Lung (tissue), 17 donors: ENCODE measurements at places on chromosomes 7 and 10. TPM values are rescaled to one million over a fixed set of nuclear protein-coding genes. Genes with fewer than 3 reads are reported as not detected.

Gene VPS50
- total RNA-seq, result 52.5 TPM

DNA sequence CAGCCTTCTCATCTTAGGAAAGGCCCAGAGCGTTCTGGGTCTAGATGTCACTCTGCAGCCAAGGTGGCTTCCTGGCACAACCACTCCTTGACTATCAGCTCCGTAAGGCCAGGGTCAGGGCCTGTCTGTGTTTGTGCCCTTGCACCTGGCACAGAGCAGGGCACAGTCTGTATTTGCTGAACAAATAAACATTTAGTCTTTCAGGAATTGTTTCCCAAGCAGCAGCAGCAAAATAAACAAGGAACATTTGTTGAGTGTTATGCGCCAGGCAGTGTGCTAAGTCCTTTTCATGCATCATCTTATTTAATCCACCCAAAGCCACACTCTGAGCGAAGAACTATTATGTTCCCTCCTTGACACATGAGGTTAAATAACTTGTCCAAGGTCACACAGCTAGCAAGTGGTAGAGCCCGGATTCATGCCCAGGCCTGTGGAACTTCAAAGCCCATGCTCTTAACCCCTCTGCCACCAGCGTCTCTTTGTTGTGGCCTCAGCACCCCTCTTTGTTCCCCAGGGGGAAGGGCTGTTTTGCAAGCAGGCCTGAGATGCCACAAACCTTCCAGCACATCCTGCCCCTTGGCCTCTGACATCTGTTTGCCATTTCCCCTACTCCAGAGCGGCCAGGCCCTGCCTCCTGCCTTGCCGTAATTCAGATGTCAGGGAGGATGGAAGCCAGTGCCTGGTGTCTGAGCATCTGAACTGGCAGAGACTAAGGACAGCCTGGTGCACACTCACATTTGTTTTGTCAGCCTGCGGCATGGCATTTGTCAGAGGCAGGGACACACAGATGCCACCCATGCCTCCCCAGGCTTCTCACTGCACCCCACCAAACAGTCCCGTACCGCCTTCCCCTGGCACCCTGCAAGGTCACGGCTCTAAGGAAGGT lies 325.8 kb upstream of the ZMIZ1 start:
- no peaks in the 10 kb centered on the region for H3K27me3 ChIP-seq
- no peak overlapping the region for H3K4me3 ChIP-seq
- no peak overlapping the region for H3K27ac ChIP-seq
- H3K4me1 ChIP-seq, result no peaks in the 10 kb centered on the region
- H3K36me3 ChIP-seq, result no peaks in the 10 kb centered on the region

DNA sequence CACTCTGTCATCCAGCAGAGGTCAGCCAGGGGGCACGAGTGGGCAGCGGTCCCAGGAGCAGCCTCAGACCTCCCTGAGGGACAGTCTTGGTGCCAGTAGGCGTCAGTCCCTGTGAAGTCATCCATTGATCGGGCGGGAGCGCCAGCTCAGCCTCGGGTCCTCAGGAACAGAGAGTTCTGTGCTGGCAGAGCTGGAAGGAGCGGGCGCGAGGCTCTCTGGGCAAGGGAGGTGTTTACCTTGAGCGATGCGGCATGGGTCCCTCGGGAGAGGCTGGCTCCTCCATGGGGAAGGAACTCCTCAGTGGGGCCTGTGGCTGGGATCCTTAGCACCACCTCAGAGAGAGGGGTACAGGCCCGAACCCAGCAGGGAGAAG lies 101.1 kb upstream of the PPIF start:
- H3K4me1 ChIP-seq, result peaks cover 11% of the 10 kb centered on the region
- no peak overlapping the region for H3K4me3 ChIP-seq
- no peaks in the 10 kb centered on the region for H3K36me3 ChIP-seq
- no peak for DNase-seq

DNA sequence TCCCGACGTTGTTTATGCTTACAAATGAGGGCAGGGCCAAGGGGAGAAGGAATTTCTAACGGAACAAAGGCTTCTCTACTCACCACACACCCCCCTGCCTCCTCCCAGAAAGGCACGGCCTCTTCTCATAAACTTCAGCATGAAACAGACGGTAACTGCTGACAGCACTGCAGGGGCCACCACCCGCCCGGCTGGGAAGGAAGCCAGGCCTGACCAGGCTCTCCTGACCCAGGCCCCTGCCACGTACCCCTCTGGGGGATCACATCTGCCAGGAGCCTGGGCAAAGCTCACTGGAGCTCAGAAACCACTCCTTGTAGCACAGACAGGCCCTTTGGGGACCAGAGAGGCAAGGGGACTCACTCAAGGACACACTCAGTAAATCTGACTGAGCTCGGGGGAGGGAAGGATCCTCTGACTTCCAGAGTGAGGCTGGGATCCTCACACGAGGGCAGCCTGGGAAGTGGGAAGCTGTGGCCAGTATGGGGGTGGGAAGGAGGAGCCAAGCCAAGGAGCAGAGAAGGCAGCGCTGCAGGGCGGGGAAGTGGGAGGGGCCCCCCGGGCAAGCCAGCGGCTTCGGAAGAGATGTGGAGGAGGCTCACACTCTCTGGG lies 46.1 kb downstream of the ZCCHC24 start:
- H3K4me1 ChIP-seq, result peaks cover 36% of the 10 kb centered on the region
- no peaks in the 10 kb centered on the region for H3K27me3 ChIP-seq
- H3K27ac ChIP-seq, result peak overlapping the region; percentile 84
- no peak overlapping the region for H3K4me3 ChIP-seq
- peaks cover under 1% of the 10 kb centered on the region for H3K36me3 ChIP-seq
- peak; percentile 98 for DNase-seq

GRCh38 chr7:98281757-98282606 lies 496 bp downstream of the BRI3 start:
- peak; percentile 24 for DNase-seq
- H3K27ac ChIP-seq, result peak overlapping the region; percentile 97
- H3K27me3 ChIP-seq, result no peaks in the 10 kb centered on the region
- no peaks in the 10 kb centered on the region for H3K36me3 ChIP-seq
- peaks cover 52% of the 10 kb centered on the region for H3K4me1 ChIP-seq
- peak overlapping the region; percentile 95 for H3K4me3 ChIP-seq

GRCh38 chr7:17554341-17555015 lies 256.0 kb downstream of the AHR start:
- no peak overlapping the region for H3K4me3 ChIP-seq
- no peak overlapping the region for H3K27ac ChIP-seq
- no peaks in the 10 kb centered on the region for H3K36me3 ChIP-seq
- no peaks in the 10 kb centered on the region for H3K27me3 ChIP-seq

Gene MOGAT3
- total RNA-seq, result not detected

GRCh38 chr10:52486840-52487611 lies 172.9 kb downstream of the DKK1 start:
- no peaks in the 10 kb centered on the region for H3K4me1 ChIP-seq
- H3K27me3 ChIP-seq, result no peaks in the 10 kb centered on the region
- DNase-seq, result no peak
- H3K27ac ChIP-seq, result no peak overlapping the region
- H3K4me3 ChIP-seq, result no peak overlapping the region
- no peaks in the 10 kb centered on the region for H3K36me3 ChIP-seq

DNA sequence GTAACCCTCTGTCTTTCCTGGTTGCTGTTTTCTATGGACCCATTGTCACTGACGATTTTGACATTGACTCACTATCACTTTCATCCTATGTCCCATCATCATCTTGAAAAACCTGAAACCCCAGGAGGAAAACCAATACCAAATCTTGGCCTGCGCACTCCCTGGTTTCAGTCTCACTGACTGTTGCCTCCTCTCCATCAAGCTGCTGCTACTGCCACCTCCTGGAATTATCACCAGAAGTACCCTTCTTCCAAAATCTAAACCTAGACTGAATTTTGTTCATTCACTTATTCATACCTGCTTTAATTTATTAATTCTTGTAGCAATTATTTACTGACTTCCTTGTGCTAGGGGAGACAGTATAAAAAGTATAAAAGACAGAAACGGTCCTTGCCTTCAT lies 44.5 kb upstream of the ACBD5 start:
- no peaks in the 10 kb centered on the region for H3K4me1 ChIP-seq
- no peaks in the 10 kb centered on the region for H3K36me3 ChIP-seq
- no peaks in the 10 kb centered on the region for H3K27me3 ChIP-seq
- no peak overlapping the region for H3K4me3 ChIP-seq
- DNase-seq, result no peak

DNA sequence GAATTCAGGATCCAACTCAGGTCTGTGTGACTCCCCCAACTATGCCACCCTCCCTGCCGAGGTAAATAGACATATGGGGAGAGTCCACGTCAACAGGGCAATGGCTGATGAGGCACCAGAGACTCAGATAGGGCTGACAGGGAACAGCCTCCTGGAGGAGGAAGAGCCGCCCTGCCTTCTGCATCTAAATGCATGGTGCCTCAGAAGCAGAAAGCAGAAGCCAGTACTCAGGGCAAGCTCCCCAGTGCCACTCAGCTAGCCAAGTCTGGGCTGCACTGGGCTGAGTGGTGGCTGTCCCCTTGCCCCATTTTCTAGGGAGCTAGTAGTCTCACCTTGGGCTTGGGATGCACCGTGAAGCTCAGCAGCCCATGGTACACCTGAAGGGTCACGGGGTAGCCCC lies 11.0 kb downstream of the RRP12 start:
- no peak for DNase-seq
- no peaks in the 10 kb centered on the region for H3K4me1 ChIP-seq
- no peaks in the 10 kb centered on the region for H3K27me3 ChIP-seq
- H3K27ac ChIP-seq, result no peak overlapping the region
- no peak overlapping the region for H3K4me3 ChIP-seq
- peaks cover 53% of the 10 kb centered on the region for H3K36me3 ChIP-seq

Gene MBL2
- total RNA-seq, result not detected

Gene DNA2
- total RNA-seq, result 2.5 TPM
